ENCODE measurements at places on chromosomes 4 and X.

GRCh38 chr4:33737726-33738125 is 2506.6 kb downstream of the ARAP2 start:
- DNase-seq: no peak

GRCh38 chr4:77990904-77991358 is 66.2 kb upstream of the FRAS1 start:
- DNase-seq: no peak

DNA sequence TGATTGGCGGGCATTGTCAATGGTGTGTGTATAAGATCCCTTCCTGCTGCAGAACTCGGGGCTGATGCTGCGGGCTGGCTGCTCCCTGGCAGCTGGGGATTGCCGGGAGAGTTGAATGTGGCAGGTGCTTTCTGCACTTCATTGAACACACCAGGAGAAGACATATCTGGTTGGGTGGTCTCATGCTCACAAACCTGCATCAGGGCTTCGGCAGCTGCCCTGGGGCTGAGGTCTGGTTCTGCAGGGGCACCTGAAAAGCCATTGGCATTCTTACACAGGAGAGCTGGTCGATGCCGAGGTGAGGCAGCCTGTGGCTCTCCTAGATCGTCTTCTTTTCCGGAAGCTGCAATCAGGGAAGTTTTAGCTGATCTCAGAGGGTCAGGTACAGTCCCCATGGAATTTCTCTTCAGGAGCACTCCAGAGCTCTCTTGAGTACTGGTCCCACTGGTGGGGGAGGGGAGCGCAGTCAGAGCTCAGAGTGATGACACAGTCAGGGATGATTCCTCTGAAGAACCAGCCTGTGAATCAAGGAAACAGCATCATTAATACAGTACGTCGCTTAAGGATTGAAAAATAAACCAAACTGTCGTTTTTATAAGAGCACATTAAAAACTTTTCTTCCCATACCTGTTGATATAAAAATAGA is 57.8 kb downstream of the GPRIN3 start:
- DNase-seq: no peak

DNA sequence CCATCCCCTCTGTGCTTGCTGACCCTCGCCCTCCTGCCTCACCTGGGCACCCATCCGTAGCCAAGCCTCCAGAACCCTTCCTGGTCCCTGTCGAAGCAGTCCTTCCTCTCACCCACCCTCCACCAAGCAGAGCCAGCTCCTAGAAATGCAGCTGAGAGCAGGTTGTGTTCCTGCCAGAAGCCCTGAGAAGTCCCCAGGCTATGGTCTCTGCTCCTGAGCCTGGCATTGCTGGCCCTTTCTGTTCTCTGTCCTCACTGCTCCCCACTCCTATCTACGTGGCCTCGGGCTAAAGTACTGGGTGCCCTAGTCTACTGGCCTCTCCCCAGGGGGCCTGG is 2.1 kb upstream of the CPZ start:
- DNase-seq: peak; percentile 28

GRCh38 chr4:10321931-10322330 is 135.3 kb downstream of the ZNF518B start:
- no peak for DNase-seq

- no peak for DNase-seq
Observed at GRCh38 chrX:12843061-12843667, 23.7 kb upstream of the TLR7 start.

- peak; percentile 86 for DNase-seq
Observed at GRCh38 chr4:117084866-117085701, at the start of gene TRAM1L1. TRAM1L1 (minus strand) TSS chr4:117085576; CDS start chr4:117085393, 183 bp downstream.

DNA sequence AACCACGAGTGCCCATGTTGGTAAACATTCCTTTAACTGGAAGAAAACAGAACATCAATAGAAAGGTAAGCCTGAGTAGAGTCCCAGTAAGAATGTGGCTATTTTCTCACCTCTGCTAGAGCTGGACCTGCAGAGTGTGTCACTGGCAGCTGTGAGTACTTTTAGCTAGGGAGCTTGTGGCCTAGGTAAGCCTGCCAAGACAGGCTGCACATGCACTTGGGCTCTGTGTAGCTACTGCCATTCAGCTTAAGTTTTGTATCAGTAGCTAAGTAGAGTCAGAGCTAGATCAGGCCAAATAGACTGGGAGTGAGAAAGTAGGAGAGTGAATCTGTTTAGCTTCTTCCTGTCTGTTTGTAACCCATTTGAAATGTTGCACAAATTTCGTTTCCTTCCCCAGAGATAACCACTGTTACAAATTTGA is 35.3 kb downstream of the RBPJ start:
- no peak for DNase-seq

- DNase-seq: no peak
Observed at GRCh38 chr4:820230-821172, 5.4 kb downstream of the CPLX1 start.

DNA sequence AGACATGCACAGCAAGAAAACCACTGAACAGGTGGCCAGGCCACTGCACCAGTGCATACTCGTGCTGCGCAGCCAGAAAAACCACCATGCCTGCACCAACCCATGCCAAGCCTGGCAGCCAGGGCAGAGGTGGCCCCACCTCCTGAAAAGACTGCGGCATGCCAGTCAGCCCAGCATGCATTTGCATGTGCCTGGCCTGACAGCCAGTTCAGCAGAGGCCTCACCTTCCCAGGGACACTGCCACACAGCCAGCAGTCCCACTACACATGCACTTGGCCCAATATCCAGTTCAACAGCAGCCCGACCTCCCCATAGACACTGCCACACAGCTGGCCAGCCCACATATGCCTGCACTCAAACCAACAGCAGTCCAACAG is 43.5 kb upstream of the DDX60 start:
- no peak for DNase-seq

DNA sequence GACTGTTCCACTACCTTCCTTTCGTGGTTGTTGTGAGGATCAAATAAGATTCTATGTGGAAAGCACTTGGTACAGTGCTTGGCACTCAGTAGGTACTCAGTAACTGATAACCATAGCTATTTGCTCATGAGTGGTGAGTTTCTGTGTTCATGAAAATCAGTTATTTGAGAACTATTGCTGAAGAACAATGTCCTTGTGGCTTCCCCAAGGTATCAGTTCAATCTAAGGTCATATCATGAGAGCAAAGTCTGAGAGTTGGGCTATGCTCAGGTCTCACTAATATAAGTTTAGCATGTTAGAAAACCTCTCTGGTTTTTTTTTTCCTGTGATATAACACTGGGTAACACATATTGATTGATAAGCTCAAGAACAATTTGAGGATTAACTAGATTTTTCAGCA is 147.8 kb downstream of the GRIA3 start:
- DNase-seq: no peak

DNA sequence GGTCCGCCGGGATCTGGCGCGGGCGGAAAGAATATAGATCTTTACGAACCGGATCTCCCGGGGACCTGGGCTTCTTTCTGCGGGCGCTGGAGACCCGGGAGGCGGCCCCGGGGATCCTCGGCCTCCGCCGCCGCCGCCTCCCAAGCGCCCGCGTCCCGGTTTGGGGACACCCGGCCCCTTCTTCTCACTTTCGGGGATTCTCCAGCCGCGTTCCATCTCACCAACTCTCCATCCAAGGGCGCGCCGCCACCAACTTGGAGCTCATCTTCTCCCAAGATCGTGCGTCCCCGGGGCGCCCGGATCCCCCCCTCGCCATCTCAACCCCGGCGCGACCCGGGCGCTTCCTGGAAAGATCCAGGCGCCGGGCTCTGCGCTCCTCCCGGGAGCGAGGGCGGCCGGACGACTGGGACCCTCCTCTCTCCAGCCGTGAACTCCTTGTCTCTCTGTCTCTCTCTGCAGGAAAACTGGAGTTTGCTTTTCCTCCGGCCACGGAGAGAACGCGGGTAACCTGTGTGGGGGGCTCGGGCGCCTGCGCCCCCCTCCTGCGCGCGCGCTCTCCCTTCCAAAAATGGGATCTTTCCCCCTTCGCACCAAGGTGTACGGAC is 482 bp upstream of the SHOX start:
- DNase-seq: no peak

GRCh38 chrX:66150163-66150562 is 13.9 kb upstream of the HEPH start:
- no peak for DNase-seq

DNA sequence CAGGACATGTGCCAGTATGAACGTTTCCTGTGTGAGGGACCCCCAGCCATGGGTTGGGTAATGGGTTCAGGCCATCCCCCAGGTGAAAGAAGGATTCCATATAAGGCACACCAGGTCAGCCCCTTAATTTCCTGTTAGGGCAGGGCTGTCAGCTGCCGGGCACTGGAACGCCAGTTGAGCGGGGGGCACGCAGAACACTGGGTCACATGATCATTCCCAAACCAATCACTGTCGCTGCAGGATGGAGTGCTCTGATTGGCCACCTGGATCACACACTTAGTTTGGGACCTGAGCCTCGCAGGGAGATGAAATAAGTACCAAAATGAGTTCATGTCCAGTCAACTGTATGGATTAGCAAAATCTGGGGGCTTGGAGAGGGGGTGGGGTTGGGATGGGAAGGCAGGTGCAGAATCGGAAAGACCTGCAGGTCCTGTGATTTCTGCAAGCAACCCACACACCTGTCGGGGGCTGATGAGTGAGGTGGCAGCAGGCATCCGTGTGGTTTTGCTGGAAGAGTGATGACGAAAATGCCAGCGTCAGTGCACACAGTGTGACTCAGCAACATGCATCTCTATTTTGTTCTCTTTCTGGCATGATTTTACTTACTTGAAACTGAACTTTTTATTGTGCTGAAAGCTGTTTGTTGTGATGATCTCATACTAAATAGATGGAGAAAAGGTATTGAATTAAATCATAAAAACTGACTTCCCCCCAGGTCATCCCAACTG is 32.2 kb downstream of the RNF212 start:
- DNase-seq: no peak

GRCh38 chr4:125243789-125244397 is 70.9 kb upstream of the FAT4 start:
- no peak for DNase-seq

DNA sequence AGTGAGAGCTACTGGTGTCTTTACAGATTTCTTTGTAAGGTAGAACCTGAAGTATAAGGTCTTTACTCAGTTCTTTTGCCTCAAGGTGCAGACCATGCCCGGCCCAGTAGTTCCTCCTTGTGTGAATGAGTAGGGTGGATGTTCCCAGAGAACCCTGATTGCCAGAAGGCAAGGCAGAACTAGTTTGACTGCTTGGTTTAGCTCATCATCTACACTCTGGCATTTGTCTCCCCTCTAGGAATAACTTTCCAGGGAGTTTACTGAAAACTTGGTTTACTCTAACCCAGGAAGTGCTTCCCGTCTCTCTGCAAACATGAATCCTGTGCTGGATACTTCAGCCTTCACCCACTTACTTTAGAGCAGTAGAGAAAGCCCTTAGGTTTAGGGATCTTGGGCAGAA is 29.1 kb downstream of the MCUB start:
- DNase-seq: peak; percentile 1

DNA sequence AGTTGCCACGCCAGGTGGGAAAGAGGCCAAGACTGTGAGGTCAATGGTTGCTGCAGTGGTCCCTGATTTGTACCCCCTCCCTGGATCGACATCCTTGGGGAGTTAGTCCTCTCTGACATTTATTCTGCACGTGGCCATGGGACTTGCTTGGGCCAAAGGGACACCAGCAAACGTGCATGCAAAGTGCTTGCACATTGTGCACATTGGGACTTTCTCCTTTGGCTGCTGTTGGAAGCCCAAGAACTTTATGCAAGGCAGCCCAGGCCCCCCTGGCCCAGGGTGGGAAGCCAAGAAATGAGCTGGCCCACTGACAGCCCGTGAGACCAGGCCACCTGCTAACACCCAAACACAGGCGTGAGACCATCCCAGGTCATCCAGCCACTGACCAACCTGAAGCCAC is 38.1 kb downstream of the SLC2A9 start:
- no peak for DNase-seq

GRCh38 chr4:40199999-40200874 is 3.4 kb downstream of the RHOH start:
- DNase-seq: no peak

GRCh38 chr4:121054373-121054772 is 18.0 kb downstream of the NDNF start:
- DNase-seq: no peak

DNA sequence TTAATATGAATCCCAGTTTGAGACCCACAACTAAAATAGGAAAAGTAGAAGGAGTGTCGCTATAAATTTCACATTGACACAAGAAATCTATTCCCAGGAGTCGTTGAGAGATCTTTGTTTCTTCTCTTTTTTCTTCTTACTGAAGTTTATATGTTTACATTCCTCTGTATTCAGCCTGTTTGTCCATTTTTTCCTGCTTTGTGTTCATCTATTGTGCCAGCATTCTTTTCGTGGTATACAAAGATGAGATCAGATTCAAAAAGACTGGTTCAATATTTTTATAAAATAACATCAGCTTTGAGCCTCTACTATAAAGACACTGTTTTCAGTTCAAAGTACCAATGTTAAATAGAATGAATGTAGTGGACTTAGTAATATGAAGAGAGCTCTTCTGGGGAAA is 95.4 kb upstream of the MYOZ2 start:
- no peak for DNase-seq

DNA sequence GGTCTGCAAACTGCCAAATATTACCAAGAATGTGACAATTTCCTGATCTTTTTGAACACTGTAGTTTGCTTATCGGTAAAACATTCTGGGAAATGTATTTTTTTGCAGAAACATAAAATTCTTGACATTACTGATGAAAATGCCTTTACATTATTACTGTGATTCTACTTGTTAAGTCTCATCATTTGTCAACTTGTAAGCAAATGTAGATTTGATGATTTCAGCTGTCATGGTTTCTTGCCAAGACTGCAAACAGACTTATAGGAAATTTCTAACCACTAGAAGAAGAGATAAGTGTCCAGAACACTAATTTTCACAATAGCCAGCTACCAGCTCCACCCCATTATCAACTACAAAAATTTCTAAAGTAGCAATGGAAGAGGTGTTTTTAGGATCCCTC is 560.4 kb downstream of the STPG2 start:
- no peak for DNase-seq

DNA sequence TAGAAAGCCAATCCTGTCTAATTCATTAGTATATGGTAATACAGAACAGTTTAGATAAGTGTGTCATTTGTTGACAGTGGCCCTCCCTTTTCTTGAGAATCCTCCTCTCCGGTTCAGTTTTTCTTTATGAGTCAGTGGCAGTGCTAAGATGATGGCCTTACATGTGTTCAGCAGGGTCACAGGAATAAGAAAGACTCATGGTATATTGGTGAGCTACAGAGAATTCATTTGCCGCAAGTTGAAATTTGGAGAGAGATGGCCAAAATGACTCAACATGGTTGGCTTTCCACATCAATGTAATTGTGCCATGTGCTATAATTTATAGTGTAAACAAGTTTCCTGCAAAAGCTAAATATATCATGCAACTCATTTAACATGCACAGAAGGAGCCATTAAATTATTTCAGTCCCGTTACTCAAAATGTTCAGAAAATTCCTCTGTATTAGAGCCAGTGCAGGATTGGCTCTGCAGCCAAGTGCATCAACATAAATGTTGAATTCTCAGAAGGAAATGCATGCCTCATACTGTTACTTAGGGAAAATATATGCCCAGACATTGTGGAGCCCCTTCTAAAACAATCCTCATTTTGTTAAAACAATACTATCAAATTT is 374.3 kb downstream of the AFF2 start:
- DNase-seq: no peak

Measured in right kidney (tissue), 9 donors.